ENCODE measurements at places on chromosomes 7 and 10.

DNA sequence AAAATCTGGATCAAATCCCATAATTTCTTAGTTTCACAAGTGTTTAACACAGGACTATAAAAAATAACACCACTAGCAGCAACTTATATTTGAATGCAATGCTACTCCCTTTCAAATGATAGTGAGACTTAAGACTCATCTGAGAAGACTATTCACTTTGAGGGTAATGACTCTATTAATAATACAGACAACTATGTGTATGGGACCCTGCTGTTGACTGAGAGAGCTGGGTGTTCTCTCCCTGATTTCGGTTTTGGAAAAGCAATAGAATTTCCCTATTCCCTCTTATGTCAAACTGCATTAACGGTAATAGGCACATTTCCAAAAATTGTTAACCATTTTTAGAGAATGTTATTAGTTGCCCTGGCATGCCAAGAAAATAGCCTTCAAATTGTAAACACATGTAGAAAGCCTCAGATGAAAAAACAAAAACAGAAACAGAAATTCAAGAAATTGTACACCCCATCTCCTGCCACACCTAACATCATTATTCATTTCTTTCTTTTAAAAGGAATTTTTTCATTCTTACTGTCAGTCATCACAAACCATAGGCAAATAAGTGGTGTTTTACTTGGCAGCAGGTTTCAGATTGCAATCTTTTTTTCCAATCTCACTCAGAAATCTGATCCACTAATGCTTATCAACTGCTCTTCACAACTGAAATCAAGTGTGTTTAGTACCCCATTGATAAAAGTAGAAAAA, 153.7 kb downstream of the TFPI2 start:
- no peak overlapping the region for H3K4me3 ChIP-seq
- no peaks in the 10 kb centered on the region for H3K4me1 ChIP-seq
- H3K36me3 ChIP-seq: no peaks in the 10 kb centered on the region
- H3K27me3 ChIP-seq: no peaks in the 10 kb centered on the region
- H3K27ac ChIP-seq: no peak overlapping the region

GRCh38 chr7:1654111-1654510, 16.0 kb upstream of the ELFN1 start:
- DNase-seq: no peak
- no peak overlapping the region for H3K4me3 ChIP-seq
- no peaks in the 10 kb centered on the region for H3K36me3 ChIP-seq
- peaks cover 4% of the 10 kb centered on the region for H3K27me3 ChIP-seq
- H3K27ac ChIP-seq: no peak overlapping the region
- no peaks in the 10 kb centered on the region for H3K4me1 ChIP-seq

DNA sequence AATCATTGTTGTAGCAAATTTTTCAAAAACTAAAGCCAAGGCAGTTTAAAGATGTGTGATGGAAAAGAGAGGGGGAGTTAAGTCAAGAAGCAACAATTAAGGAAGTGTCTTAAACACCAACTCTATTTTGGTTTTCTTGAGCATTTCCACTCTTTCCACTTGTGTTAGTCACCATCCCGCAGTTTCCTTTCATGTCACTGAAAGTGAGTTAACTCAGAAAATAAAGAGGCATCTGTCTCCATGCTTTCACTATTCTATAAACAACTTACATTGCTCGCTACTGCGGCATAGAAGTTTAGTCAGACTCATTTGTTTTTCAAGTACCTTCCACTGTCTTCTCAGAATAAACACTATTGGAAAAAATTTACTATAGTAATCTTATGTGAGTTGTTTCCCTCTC, 284.9 kb upstream of the SEMA3D start:
- no peak for DNase-seq
- no peaks in the 10 kb centered on the region for H3K36me3 ChIP-seq
- H3K27ac ChIP-seq: no peak overlapping the region
- no peak overlapping the region for H3K4me3 ChIP-seq
- no peaks in the 10 kb centered on the region for H3K4me1 ChIP-seq

DNA sequence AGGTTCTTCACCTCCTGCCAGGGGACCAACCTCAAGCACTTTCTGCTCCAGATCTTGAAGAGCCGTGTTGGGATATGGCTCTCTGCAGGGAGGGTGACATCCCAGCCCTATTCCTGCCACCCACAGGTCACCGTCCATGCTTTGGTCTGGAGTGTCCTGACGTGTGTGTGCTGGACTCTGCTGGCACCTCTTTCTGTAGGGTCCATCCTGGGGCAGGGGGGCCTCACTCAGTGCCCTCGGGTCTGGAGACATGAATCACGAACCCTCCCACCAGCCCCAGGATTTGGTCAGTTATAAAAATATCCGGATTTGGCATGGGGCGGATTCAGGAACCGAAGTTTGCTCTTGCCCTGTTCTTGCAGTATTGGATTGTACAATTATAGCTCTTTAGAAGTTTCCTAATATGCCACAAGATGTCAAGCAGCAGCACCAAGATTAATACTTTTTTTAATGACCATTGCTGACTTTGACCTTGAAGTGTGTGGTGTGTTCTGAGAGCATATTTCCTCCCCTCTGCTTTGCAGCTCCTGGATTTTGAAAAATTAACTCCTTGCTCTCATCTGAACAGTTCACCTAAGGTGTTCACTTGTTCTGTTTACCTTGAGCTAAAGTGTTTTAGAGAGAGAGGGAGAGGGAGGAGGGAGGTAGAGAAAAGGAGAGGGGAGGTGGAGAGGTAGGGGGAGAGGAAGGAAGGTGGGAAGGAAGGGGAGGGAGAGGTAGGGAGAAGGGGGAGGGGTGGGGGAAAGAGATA, 95.4 kb upstream of the SHH start:
- DNase-seq: no peak
- no peak overlapping the region for H3K4me3 ChIP-seq
- H3K4me1 ChIP-seq: no peaks in the 10 kb centered on the region
- H3K27ac ChIP-seq: no peak overlapping the region
- H3K36me3 ChIP-seq: no peaks in the 10 kb centered on the region
- no peaks in the 10 kb centered on the region for H3K27me3 ChIP-seq

DNA sequence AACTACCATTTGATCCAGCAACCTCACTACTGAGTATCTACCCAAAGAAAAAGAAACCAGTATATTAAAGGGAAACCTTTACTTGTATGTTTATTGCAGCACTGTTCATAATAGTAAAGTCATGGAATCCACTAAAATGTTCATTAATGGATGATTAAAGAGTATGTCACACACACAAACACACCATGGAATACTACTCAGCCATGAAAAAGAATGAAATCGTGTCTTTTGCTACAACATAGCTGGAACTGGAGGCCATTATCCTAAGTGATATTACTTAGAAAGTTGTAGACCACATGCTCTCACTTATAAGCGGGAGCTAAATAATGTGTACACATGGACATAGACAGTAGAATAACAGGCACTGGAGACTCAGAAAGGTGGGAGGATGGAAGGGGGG, 203.0 kb upstream of the SLC26A5 start:
- H3K27me3 ChIP-seq: no peaks in the 10 kb centered on the region
- no peak overlapping the region for H3K4me3 ChIP-seq
- no peaks in the 10 kb centered on the region for H3K4me1 ChIP-seq
- DNase-seq: no peak

GRCh38 chr7:116809636-116810266, 52.6 kb upstream of the CAPZA2 start:
- H3K4me3 ChIP-seq: no peak overlapping the region
- H3K27me3 ChIP-seq: no peaks in the 10 kb centered on the region
- H3K4me1 ChIP-seq: no peaks in the 10 kb centered on the region
- H3K36me3 ChIP-seq: no peaks in the 10 kb centered on the region
- H3K27ac ChIP-seq: no peak overlapping the region

- H3K4me1 ChIP-seq: peaks cover 6% of the 10 kb centered on the region
- H3K27ac ChIP-seq: no peak overlapping the region
Measured at GRCh38 chr7:22470981-22471380, 29.0 kb downstream of the STEAP1B start.

- no peaks in the 10 kb centered on the region for H3K36me3 ChIP-seq
- peaks cover 81% of the 10 kb centered on the region for H3K27me3 ChIP-seq
- peaks cover 24% of the 10 kb centered on the region for H3K4me1 ChIP-seq
- peak; percentile 41 for DNase-seq
- H3K4me3 ChIP-seq: peak overlapping the region; percentile 68
Measured at GRCh38 chr10:7409045-7409731, 1.6 kb downstream of the SFMBT2 start.

DNA sequence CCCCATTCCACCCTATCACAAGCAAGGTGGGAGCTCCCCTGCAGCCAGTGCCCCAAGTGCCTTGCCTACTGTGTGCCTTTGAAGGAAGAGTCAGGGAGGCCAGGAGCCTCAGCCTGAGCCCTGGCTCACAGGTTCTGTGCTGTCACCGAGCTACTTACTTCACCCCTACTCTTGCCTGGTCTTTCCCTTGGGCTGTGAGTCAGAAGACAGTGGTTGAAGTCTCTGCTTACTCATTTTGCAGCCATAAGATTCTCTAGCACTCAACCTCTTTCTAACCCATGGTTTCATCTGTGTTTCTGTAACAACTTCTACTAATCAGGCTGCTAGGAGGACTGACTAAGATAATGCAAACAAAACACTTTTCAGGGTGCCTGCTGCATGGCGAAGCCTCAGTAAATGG, 114.5 kb downstream of the PLCE1 start:
- peaks cover 11% of the 10 kb centered on the region for H3K4me1 ChIP-seq
- H3K4me3 ChIP-seq: no peak overlapping the region
- no peak for DNase-seq
- H3K36me3 ChIP-seq: no peaks in the 10 kb centered on the region
- no peak overlapping the region for H3K27ac ChIP-seq

DNA sequence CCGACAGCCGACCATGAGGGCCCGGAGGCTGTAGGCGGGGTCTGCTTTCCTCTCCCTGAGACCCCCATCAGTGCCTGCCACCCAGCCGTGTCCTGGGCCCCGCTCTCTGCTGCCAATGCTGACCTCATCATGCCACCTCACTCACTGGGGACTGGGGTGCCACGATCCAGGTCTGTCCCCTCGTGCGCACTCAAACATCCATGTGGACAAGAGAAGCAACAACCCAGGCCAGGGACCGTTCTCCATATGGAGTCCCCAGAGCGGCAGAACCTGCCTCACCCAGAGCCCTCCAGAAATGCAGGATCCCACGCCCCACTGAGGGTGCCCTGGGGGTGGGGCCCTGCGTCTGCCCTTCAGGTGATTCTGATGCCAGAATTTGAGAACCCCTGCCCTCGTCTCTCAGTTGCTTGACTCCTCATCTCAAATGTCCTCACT, 210.0 kb upstream of the PPP2R2D start:
- DNase-seq: no peak
- H3K36me3 ChIP-seq: no peaks in the 10 kb centered on the region
- no peak overlapping the region for H3K27ac ChIP-seq
- H3K4me3 ChIP-seq: no peak overlapping the region
- no peaks in the 10 kb centered on the region for H3K27me3 ChIP-seq

DNA sequence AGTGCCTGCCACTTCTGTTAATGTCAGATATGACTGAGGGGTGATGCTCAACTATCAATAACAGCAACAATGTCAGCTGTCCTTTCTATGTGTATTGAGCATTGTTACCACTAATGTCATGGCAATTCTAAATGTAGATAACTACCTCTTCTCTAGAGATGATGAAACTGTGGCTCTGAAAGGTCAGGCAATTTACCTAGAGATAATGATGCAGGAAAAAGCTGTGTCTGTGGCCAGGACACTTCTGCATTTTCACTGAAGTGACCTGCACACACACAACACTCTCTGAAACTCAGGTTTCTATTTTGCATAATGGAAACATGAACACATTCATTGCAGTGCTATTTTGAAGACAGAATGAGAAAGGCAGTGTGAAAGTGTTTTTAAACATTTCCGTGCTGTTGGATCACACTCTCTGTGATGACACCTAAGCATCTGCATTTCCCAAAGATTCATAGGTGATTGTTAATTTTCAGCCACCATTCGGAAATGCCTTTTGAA, 148.2 kb downstream of the KCND2 start:
- H3K27me3 ChIP-seq: no peaks in the 10 kb centered on the region
- no peaks in the 10 kb centered on the region for H3K4me1 ChIP-seq
- H3K27ac ChIP-seq: no peak overlapping the region
- no peaks in the 10 kb centered on the region for H3K36me3 ChIP-seq
- DNase-seq: no peak

DNA sequence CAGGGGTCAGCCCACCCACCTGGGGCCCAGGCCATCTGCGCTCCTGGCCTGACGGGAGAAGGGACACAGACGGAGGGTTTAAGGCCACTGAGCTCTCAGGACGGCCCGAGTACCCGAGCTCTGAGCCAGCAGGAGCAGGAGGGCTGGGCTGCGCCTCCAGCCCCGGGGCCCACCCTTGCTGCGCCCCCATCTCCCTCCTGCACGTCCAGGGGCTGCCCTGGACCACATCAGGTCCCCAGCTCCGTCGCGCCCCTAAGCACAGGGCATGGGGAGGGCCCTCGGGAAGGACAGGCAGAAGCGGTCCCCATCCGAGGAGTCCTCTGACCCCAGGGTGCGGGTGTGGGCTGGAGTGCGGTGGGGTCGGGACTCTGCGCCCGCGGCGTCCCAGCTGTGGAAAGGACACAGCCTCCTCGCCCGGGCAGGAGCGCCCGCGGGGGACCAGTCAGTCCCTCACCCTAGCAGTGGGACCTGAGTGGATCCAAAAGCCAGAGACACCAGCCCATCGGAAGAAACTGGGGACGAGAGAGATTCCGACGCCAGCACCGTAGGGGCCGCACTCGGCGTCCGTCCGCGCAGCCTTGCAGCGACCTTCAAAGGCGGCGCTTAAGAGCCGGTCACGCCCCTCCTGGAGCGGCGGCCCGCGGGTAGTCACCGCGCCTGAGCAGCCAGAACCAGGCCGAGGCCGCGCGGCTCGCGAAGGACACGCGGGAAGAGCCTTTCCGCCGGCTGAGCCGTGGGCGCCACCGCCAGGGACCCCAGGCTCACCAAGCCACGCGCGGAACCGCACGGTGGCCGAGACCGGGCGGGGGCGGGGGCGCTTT, 15.9 kb downstream of the CAMK2B start:
- peaks cover 7% of the 10 kb centered on the region for H3K4me1 ChIP-seq
- peak; percentile 88 for DNase-seq
- H3K4me3 ChIP-seq: peak overlapping the region; percentile 45
- H3K27me3 ChIP-seq: peaks cover 60% of the 10 kb centered on the region
- H3K27ac ChIP-seq: no peak overlapping the region

- no peak overlapping the region for H3K4me3 ChIP-seq
- no peaks in the 10 kb centered on the region for H3K4me1 ChIP-seq
- no peak overlapping the region for H3K27ac ChIP-seq
- H3K27me3 ChIP-seq: no peaks in the 10 kb centered on the region
- DNase-seq: no peak
Measured at GRCh38 chr7:39816462-39817060, 133.5 kb upstream of the CDK13 start.

All from neural progenitor cell (in vitro differentiated cells).